ENCODE measurements at places on chromosomes 5 and 9.

DNA sequence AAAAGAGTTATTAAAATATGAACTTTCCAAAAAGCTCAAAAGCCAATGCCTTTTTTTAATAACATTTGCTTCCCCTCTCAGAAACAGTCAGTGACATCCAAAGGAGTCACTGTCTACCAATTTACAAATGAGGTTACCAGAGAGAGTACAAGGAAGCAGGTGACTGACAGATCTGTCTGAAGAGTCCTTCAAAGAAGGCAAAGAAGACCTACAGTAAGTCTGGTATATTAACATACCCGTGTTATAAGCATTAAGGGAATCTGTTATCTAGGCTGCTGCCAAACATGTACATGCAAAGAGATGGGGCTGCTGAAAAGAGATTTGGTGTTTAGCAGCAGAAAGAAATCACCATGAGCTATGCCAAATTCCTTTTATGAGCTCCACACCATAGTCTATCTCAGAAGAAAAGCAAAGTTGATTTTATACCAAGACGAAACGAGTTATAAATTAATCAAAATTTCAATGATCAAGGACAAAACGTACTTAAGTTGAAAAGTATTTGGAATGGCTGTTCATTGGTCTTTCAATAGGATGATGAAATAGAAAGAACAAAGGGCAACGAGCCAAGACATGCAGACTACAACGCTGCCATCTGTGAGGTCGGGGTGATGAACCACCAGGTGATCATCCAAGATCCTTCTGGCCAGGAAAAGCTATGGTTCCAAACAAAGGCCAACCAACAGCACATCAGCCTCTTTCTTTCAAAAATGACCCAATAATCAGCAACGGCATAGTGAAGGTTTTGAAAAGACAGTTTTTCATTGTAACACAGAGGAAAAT is 8.1 kb downstream of the PRELID2 start:
- DNase-seq = peak; percentile 5

GRCh38 chr5:91443023-91443422 is 59.9 kb upstream of the ARRDC3 start:
- DNase-seq = no peak

GRCh38 chr9:73074176-73074708 is 77.4 kb upstream of the ANXA1 start:
- DNase-seq = no peak

DNA sequence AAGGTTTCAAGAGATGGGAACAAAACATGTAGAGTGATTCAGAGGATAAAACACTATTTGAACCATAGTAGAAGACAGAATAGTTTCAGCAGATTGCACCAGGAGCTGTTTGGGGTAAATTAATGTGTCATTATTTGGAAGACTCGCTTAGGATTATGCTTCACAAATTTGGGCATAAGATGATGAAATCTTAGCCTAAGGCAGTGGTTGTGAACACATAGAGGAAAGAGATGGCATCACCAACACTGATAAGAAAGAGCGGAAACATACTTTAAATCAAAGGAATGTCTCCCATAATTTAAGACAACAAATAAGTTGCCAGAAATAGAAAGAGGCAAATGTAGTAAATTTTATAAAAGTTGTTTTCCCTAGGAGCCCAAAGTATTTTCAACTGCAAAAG is 66.1 kb upstream of the TBCA start:
- DNase-seq = no peak

All from NCI-H1694 treated with DMSO at 0.1 percent for 48 hours (cell line).